ENCODE measurements at places on chromosomes 13 and 19. TPM values are rescaled to one million over a fixed set of nuclear protein-coding genes. Genes with fewer than 3 reads are reported as not detected.

DNA sequence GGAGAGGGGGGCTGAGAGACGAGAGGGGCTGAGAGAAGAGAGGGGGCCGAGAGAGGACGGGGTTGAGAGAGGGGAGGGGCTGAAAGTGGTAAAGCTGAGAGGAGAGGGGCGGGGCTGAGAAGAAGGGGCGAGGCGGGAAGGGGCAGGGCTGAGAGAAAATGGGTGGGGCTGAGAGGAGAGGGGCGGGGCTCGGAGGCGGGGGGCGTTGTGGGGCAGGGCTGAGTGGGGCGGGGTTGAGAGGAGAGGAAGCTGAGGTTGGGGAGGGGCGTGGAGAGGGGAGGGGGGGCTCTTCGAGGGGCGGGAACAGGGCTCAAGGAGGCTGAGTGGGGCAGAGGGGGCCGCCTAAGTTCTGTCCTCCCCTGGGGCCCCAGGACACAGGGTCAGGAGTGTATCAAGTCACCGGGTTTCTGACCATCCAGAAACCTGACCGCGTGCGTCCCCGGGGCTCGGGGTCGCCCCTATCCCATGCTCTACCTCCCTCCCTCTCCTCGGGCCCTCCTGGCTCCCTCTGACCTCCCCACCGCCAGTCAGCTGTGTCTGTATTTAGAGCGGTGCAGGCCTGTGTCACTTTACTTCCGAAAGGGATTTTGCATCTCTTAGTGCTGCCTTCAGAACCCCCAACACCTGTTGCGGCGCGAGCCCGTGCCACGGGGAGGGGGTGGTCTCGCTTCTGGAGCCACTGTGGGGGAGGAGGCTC lies 38.6 kb upstream of the SEMA6B start:
- no peak for DNase-seq

DNA sequence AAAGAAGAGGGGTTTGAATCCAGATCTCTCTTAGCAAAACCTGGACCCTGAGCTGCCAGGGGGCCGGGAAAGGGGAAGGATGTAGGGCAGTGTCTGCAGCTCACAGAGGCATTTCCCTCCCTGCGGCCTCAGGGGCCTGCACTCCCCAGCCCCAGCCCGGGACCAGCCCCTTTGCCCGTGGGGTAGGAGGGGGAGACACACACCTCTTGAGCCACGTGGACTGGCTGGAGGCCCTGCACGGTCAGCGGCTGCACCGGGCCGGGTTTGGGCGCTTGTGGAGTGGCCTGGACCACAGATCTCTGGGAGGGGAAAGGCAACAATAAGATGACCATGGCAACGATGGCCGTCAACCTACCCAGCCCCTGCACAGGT lies 26.9 kb downstream of the RFX1 start:
- DNase-seq, result no peak

DNA sequence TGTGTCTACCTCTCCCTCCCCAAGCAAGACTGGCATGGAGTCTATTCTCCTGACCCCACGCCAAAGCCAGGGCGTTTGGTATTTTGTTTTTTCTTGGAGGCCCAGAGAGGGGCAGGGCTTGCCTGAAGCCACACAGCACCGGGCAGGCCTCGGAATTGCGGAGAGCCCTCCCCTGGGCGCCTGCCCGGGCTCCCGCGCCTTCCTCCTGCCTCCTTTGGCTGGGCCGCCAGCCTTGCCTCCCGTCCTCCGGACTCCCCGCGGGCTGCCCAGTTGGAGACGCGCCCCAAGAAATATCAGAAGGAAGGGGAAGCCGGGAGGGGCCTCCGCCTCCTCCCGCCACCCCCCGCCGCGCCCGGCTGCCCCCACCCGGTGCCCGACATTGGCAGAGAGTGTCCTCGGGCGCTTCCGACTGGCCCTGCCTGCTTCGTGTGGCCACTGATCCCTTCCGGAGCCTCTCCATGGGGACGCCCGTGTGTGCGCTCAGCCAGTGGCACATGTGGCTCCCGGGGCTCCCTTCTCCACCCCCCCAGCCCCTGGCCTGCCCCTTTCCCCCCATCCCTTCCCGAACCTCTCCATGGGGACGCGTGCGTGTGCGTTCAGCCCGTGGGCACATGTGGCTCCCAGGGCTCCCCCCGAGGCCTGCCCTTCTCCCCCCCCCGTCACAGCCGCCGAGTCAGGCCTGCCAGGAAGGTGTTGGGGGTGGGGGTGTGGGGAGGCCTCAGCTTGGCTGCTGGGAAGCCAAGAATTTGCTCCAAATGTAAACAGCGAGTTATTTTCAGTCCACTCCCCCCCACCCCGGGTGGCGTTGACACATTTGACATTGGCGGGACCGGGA lies 37.3 kb downstream of the NFIC start:
- DNase-seq, result peak; percentile 72

DNA sequence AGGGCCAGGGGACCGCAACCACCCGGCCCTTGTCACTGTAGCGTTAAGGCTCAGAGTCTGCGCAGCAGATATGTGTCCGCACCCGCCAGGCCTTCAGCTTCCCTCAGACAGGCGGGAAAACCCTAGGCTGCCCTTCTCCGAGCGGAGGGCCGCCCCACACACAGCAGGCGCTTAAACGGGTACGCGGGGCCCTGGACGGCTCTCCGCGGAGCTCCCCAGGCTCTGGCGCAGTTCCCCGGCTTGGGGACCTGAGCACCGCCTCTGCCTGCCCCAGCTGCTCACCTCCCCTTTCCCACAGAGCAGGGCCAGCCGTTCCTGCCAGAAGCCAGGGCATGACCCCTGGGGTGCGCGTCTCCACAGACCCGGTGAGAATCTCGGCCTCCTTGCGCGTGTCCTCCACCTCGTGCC lies 593 bp downstream of the ZNF135 start:
- DNase-seq, result no peak

Gene KCNC3
- polyA plus RNA-seq, result 66.7 TPM

DNA sequence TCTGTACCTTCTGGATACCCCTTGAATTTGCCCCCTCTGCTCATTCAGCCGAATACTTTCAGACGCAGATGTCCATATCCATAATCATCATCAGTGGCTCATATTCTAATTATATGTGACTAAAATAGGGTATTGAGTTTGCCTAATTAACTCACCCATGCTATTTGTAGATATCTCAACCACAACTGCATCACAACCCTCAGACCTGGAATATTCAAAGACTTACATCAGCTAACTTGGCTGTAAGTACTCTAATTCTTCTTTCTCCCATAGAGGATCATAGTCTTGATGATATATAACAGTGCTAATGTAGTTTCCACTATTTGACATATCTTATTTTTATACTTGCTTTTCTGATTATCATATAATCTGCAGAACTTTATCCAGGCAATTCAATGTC lies 35.8 kb downstream of the RXFP2 start:
- DNase-seq, result no peak

Gene COPE
- 140 TPM for polyA plus RNA-seq

- no peak for DNase-seq
Measured at GRCh38 chr13:109214393-109214792, 572.0 kb downstream of the IRS2 start.

DNA sequence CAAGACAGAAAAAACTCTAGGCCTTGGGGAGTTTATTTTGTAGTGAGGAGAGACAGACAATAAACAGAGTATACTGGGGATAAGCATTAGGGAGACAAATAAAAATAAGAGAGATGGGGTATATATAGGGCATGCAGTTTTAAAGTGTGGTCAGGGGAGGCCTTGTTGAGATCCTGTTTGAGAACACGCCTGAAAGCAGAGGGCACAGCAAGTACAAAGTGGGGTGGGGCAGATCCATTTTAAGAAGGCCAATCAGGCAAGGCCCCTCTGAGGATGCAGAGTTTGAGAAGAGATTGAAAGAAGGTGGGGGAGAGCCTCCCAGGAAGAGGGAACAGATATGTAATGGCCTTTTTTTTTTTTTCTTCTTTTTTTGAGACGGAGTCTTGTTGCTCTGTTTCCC lies 2.1 kb downstream of the PPP2R1A start:
- no peak for DNase-seq

- DNase-seq, result no peak
Measured at GRCh38 chr13:25147638-25148401, 24.3 kb downstream of the AMER2 start.

- no peak for DNase-seq
Measured at GRCh38 chr13:113315992-113316391, 19.0 kb downstream of the LAMP1 start.

Gene MIR17HG
- 2.9 TPM for polyA plus RNA-seq

GRCh38 chr13:21980049-21980448 lies 309.2 kb downstream of the FGF9 start:
- no peak for DNase-seq

GRCh38 chr13:44063881-44064280 lies 184.2 kb downstream of the LACC1 start:
- DNase-seq, result no peak

DNA sequence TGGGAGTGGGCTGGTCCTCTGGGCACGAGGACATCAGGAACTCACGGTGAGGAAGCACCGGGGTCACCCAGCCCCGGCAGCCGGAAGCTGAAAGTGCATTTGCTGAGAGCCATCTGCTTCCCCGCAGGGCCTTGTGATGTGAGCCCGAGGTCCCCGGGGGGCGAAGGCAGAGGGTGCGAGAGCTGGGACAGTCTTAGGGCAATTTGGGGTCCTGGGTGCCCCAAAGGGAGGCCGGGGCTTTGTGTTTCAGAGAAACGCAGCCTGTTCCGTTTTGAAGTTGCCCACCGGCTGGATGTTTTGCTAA lies 4.8 kb downstream of the F2RL3 start:
- DNase-seq, result no peak

GRCh38 chr13:78084401-78084800 lies 165.8 kb upstream of the EDNRB start:
- DNase-seq, result no peak

Gene ZMYM5
- 16.0 TPM for polyA plus RNA-seq

Gene SLC17A7
- polyA plus RNA-seq, result 0.55 TPM

Gene ZNF844
- 26.5 TPM for polyA plus RNA-seq

GRCh38 chr13:73368608-73369007 lies 309.8 kb downstream of the KLF5 start:
- DNase-seq, result no peak

All from renal pelvis (tissue), 12 donors.